ENCODE measurements at places on chromosomes 12 and 14. TPM values are rescaled to one million over a fixed set of nuclear protein-coding genes. Genes with fewer than 3 reads are reported as not detected.

SLC5A8 gene
- 51.2 TPM for polyA plus RNA-seq

- DNase-seq, result no peak
These were observed 20.3 kb downstream of the RHOF start for GRCh38 chr12:121773011-121773777.

C12orf60 gene
- 4.4 TPM for polyA plus RNA-seq

IGF1 gene
- 3.0 TPM for polyA plus RNA-seq

BDKRB2 gene
- polyA plus RNA-seq, result 3.3 TPM
